Body of pancreas (tissue), 4 donors: ENCODE measurements at places on chromosomes 7 and 10. TPM values are rescaled to one million over a fixed set of nuclear protein-coding genes. Genes with fewer than 3 reads are reported as not detected.

- no peak overlapping the region for H3K27ac ChIP-seq
- peaks cover 12% of the 10 kb centered on the region for H3K4me1 ChIP-seq
- no peak overlapping the region for H3K4me3 ChIP-seq
- no peaks in the 10 kb centered on the region for H3K36me3 ChIP-seq
- no peaks in the 10 kb centered on the region for H3K27me3 ChIP-seq
- no peak for DNase-seq
These were observed 158.2 kb upstream of the PRKCQ start for GRCh38 chr10:6738112-6738768.

GRCh38 chr7:69670701-69671100, 72.4 kb downstream of the AUTS2 start:
- H3K36me3 ChIP-seq: no peaks in the 10 kb centered on the region
- no peak overlapping the region for H3K27ac ChIP-seq
- no peak for DNase-seq
- no peaks in the 10 kb centered on the region for H3K27me3 ChIP-seq
- peaks cover 5% of the 10 kb centered on the region for H3K4me1 ChIP-seq
- H3K4me3 ChIP-seq: no peak overlapping the region

GRCh38 chr7:105990141-105990540, 27.1 kb downstream of the CDHR3 start:
- no peaks in the 10 kb centered on the region for H3K27me3 ChIP-seq
- no peaks in the 10 kb centered on the region for H3K4me1 ChIP-seq
- no peaks in the 10 kb centered on the region for H3K36me3 ChIP-seq
- H3K4me3 ChIP-seq: no peak overlapping the region

DNA sequence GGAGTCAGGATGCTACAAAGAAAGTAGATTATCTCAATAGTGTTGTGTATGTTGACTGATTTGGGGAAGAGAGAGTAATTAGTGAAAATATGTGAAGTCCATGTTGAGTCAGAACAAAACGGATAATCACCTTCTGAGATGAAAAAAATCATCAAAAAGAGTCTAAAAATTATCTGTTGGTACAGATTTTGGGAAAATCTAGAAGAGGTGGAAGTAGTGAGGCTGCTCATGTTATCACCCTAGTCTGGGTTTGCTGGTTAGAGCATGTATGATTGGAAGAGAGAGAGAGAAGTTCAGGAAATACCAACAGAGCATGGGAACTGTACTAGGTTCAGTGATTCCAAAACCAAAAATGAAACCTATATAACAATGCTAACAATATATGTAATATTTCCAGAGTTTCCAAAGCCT, 12.3 kb downstream of the RPA3 start:
- no peaks in the 10 kb centered on the region for H3K36me3 ChIP-seq
- no peaks in the 10 kb centered on the region for H3K27me3 ChIP-seq
- no peak for DNase-seq
- peaks cover 25% of the 10 kb centered on the region for H3K4me1 ChIP-seq

DNA sequence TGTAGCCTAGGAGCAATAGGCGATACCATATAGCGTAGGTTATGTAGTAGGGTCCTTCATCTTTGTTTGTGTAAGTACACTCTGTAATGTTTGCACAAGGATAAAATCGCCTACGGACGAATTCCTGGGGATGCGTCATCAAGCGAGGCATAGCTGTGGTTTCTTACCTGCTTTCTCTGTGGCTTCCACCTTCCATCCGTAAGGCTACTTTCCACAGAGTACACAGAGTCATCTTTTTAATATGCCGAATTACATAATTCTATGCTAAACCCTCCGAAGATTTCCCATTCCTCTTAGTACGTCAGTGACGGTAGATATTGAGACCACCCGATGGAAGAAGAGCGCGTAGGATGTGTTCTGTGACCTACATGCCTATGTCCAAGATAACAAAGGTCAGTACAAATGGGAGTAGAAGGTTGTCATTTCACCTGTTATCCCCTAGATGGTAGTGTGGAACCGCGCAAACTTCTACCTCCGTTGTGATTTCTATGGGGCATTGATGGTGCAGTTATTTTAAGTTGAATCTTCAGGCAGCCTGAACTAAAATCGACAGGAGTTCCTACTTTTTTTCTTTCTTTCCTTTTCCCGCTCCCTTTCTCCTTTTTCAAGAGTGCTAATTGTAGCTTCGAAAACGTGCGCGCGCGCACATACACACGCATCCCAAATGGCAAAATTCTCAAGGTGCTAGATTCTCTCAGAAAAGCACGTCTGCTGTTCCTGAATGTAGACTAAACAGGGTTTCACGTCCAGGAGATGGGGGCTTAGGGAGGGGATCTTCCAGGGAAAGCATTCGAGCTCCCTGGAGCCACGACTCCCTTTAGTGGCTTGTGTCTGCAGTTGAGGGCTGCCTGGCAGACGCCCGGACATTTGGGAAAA, 111.7 kb upstream of the MBL2 start:
- DNase-seq: peak; percentile 47
- no peaks in the 10 kb centered on the region for H3K27me3 ChIP-seq
- no peaks in the 10 kb centered on the region for H3K4me1 ChIP-seq
- no peak overlapping the region for H3K27ac ChIP-seq
- no peaks in the 10 kb centered on the region for H3K36me3 ChIP-seq

DNA sequence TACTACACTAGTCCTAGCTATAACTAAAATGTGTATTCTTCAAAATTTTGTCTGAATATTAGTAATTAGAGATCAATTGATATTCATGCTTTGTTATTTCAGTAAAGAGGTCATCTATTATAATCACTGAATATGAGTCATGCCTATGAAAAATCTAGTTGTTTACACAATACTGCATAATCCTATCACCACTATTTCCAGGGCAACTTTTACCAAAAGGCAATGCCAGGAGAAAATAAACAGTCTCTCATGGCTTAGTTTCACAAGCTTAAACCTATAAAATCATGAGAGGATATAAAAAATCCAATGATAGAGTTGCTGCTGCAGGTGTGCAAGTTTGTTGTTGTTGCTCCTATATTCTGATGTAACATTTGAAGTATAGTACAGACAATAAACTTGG, 149.9 kb upstream of the COL1A2 start:
- no peaks in the 10 kb centered on the region for H3K27me3 ChIP-seq
- H3K36me3 ChIP-seq: no peaks in the 10 kb centered on the region
- DNase-seq: no peak
- H3K4me1 ChIP-seq: no peaks in the 10 kb centered on the region

GRCh38 chr7:77823787-77824186, 25.2 kb downstream of the PHTF2 start:
- H3K27me3 ChIP-seq: no peaks in the 10 kb centered on the region
- H3K27ac ChIP-seq: no peak overlapping the region
- no peaks in the 10 kb centered on the region for H3K36me3 ChIP-seq
- no peak overlapping the region for H3K4me3 ChIP-seq
- peaks cover 5% of the 10 kb centered on the region for H3K4me1 ChIP-seq

DNA sequence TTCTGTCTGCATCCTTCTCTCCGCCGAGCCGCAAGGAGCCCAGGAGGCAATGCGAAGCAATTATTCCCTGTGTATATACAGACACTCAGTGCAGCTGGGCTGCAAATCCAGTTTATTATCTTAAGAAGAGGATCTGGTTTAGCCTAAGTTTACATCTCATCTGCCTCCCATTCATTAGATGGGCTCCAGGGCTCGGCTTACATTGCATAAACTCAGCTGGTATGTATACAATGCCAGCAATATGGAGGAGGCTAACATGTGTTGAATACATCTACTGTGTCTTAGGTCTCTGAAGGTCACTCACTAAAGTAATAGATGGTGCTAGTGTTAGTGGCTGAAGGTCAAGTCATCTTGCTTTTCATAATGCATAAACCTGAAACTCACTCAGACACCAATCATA, 996.8 kb downstream of the KCNMA1 start:
- no peak for DNase-seq
- H3K27me3 ChIP-seq: no peaks in the 10 kb centered on the region
- no peaks in the 10 kb centered on the region for H3K36me3 ChIP-seq
- H3K4me3 ChIP-seq: no peak overlapping the region
- no peaks in the 10 kb centered on the region for H3K4me1 ChIP-seq

DNA sequence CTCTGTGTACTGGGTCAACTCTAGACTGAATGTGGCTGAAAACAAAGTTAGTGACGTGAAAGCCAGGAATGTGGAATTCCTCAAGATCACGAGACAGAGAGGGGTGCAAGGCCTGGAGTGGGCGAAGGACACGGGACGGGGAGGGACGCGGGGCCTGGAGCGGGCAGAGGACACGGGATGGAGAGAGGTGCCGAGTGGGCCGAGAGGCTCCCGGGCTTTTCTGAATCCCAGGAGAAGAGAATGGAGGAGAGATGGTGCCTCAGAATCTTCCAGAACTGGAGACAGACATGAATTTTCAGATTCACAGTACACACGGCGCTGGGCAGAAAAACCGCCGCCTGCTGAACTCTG, 50.6 kb upstream of the PRKAR1B start:
- H3K4me3 ChIP-seq: no peak overlapping the region
- H3K36me3 ChIP-seq: no peaks in the 10 kb centered on the region
- H3K27ac ChIP-seq: no peak overlapping the region
- no peaks in the 10 kb centered on the region for H3K4me1 ChIP-seq
- H3K27me3 ChIP-seq: no peaks in the 10 kb centered on the region

NPSR1 gene
- total RNA-seq: not detected

- peak; percentile 84 for DNase-seq
- no peaks in the 10 kb centered on the region for H3K27me3 ChIP-seq
- H3K4me3 ChIP-seq: no peak overlapping the region
- no peak overlapping the region for H3K27ac ChIP-seq
- H3K4me1 ChIP-seq: peaks cover 12% of the 10 kb centered on the region
These were observed 2.2 kb downstream of the CYP17A1 start for GRCh38 chr10:102835007-102835482.

GRCh38 chr7:101911800-101912715, 94.6 kb downstream of the CUX1 start:
- no peaks in the 10 kb centered on the region for H3K27me3 ChIP-seq
- DNase-seq: peak; percentile 38
- H3K4me3 ChIP-seq: no peak overlapping the region
- H3K36me3 ChIP-seq: no peaks in the 10 kb centered on the region
- H3K4me1 ChIP-seq: peaks cover 6% of the 10 kb centered on the region

- peaks cover 32% of the 10 kb centered on the region for H3K4me1 ChIP-seq
- H3K4me3 ChIP-seq: no peak overlapping the region
- H3K36me3 ChIP-seq: no peaks in the 10 kb centered on the region
- H3K27me3 ChIP-seq: no peaks in the 10 kb centered on the region
These were observed 54.2 kb downstream of the TACR2 start for GRCh38 chr10:69362471-69362954.

STK17A gene
- total RNA-seq: 18.7 TPM

ZNF488 gene
- total RNA-seq: 0.26 TPM

GRCh38 chr7:21041252-21041651, 254.6 kb upstream of the SP8 start:
- no peaks in the 10 kb centered on the region for H3K27me3 ChIP-seq
- no peaks in the 10 kb centered on the region for H3K4me1 ChIP-seq
- DNase-seq: no peak
- H3K36me3 ChIP-seq: no peaks in the 10 kb centered on the region
- no peak overlapping the region for H3K27ac ChIP-seq

PAX4 gene
- total RNA-seq: not detected

- no peak overlapping the region for H3K27ac ChIP-seq
- H3K4me3 ChIP-seq: no peak overlapping the region
- H3K36me3 ChIP-seq: no peaks in the 10 kb centered on the region
- DNase-seq: no peak
- H3K27me3 ChIP-seq: no peaks in the 10 kb centered on the region
These were observed 719.8 kb downstream of the INHBA start for GRCh38 chr7:40983111-40983510.

DNA sequence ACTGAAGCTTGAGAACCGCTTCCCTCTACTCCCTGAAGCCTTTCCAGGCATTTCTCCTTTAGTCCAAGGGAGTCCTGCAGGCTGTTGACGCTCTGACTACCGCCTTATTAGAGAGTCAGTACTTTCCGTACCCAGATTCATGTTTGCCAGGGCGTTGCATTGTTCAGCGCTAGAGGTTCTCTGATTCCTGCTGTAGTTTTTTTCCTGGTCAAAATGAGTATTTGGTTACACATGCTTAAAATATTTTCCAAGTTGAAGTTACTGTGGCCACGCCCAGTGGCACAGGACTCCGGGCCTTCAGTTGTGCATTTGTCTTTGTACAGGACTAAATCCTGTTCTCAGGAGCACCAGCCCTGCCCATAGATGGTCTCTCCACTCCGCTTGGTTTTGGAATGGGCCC, 7.9 kb downstream of the MTURN start:
- no peak overlapping the region for H3K4me3 ChIP-seq
- peak; percentile 61 for DNase-seq
- H3K36me3 ChIP-seq: no peaks in the 10 kb centered on the region
- H3K4me1 ChIP-seq: peaks cover 9% of the 10 kb centered on the region
- no peaks in the 10 kb centered on the region for H3K27me3 ChIP-seq
- peak overlapping the region; percentile 45 for H3K27ac ChIP-seq

SLC13A4 gene
- total RNA-seq: not detected

ACSM6 gene
- 0.52 TPM for total RNA-seq

GRCh38 chr7:131020759-131021261, 286.8 kb upstream of the KLF14 start:
- DNase-seq: no peak
- H3K27ac ChIP-seq: no peak overlapping the region
- H3K4me1 ChIP-seq: peaks cover 33% of the 10 kb centered on the region
- no peaks in the 10 kb centered on the region for H3K27me3 ChIP-seq

- no peaks in the 10 kb centered on the region for H3K27me3 ChIP-seq
- no peaks in the 10 kb centered on the region for H3K36me3 ChIP-seq
- no peak for DNase-seq
- H3K4me1 ChIP-seq: peaks cover 51% of the 10 kb centered on the region
- H3K27ac ChIP-seq: peak overlapping the region; percentile 38
- H3K4me3 ChIP-seq: no peak overlapping the region
These were observed 13.1 kb downstream of the TSPAN15 start for GRCh38 chr10:69464401-69464800.

- H3K27ac ChIP-seq: no peak overlapping the region
- H3K36me3 ChIP-seq: no peaks in the 10 kb centered on the region
- H3K27me3 ChIP-seq: no peaks in the 10 kb centered on the region
- DNase-seq: peak; percentile 69
- H3K4me1 ChIP-seq: peaks cover 7% of the 10 kb centered on the region
These were observed 126.4 kb upstream of the CCDC6 start for GRCh38 chr10:60032723-60033122.

GRCh38 chr10:3584926-3585784, 199.9 kb downstream of the KLF6 start:
- H3K27ac ChIP-seq: no peak overlapping the region
- H3K4me3 ChIP-seq: no peak overlapping the region
- DNase-seq: no peak
- no peaks in the 10 kb centered on the region for H3K27me3 ChIP-seq
- no peaks in the 10 kb centered on the region for H3K4me1 ChIP-seq

- DNase-seq: no peak
- H3K27ac ChIP-seq: no peak overlapping the region
- H3K4me3 ChIP-seq: no peak overlapping the region
- H3K4me1 ChIP-seq: no peaks in the 10 kb centered on the region
- no peaks in the 10 kb centered on the region for H3K36me3 ChIP-seq
These were observed 153.4 kb upstream of the GDF10 start for GRCh38 chr10:47146572-47146971.

GRCh38 chr7:152076324-152076821, 50.9 kb downstream of the GALNT11 start:
- H3K4me3 ChIP-seq: no peak overlapping the region
- DNase-seq: peak; percentile 72
- no peaks in the 10 kb centered on the region for H3K27me3 ChIP-seq
- H3K36me3 ChIP-seq: no peaks in the 10 kb centered on the region

GRCh38 chr7:138207555-138207971, 131.3 kb downstream of the AKR1D1 start:
- H3K36me3 ChIP-seq: no peaks in the 10 kb centered on the region
- no peaks in the 10 kb centered on the region for H3K27me3 ChIP-seq
- no peak overlapping the region for H3K4me3 ChIP-seq
- H3K4me1 ChIP-seq: peaks cover 20% of the 10 kb centered on the region

ENTPD1 gene
- 3.0 TPM for total RNA-seq
